Tracheal epithelial cell (primary cell): ENCODE measurements at places on chromosomes 2 and 18. TPM values are rescaled to one million over a fixed set of nuclear protein-coding genes. Genes with fewer than 3 reads are reported as not detected.

Gene ST8SIA5
- total RNA-seq, result not detected in 2 replicates

Gene TNFRSF11A
- total RNA-seq, result 0.21 and 0.72 TPM in 2 replicates

Gene MRPL53
- 27.7 and 32.5 TPM in 2 replicates for total RNA-seq

Gene POU3F3
- under 0.01 and 4.8 TPM in 2 replicates for total RNA-seq

Gene RUFY4
- total RNA-seq, result under 0.01 TPM in 1 of 2 replicates, not detected in the other

Gene NCKAP5
- 0.43 and 0.96 TPM in 2 replicates for total RNA-seq

Gene ITPRID2
- total RNA-seq, result 142 and 157 TPM in 2 replicates

Gene PRKD3
- total RNA-seq, result 26.9 and 33.0 TPM in 2 replicates

Gene SIGLEC15
- 1.2 TPM in 1 of 2 replicates, not detected in the other for total RNA-seq

Gene OXER1
- total RNA-seq, result under 0.01 TPM in 1 of 2 replicates, not detected in the other

Gene TNFAIP6
- under 0.01 and 6.0 TPM in 2 replicates for total RNA-seq

Gene FAM110C
- total RNA-seq, result 12.6 and 21.4 TPM in 2 replicates

Gene UPP2
- not detected in 2 replicates for total RNA-seq

Gene MSH6
- total RNA-seq, result 26.6 and 34.5 TPM in 2 replicates

Gene NOP58
- total RNA-seq, result 54.1 and 59.5 TPM in 2 replicates

Gene RBKS
- total RNA-seq, result 1.1 and 1.9 TPM in 2 replicates

Gene ZNG1B
- 20.5 and 27.0 TPM in 2 replicates for total RNA-seq

Gene C2orf80
- total RNA-seq, result not detected in 2 replicates

Gene GALNT14
- total RNA-seq, result 12.8 and 28.2 TPM in 2 replicates

Gene FAM124B
- 0.21 TPM in 1 of 2 replicates, not detected in the other for total RNA-seq

Gene BMP10
- not detected in 2 replicates for total RNA-seq

Gene TIA1
- total RNA-seq, result 34.1 and 42.9 TPM in 2 replicates

Gene KRTCAP3
- 28.0 and 28.6 TPM in 2 replicates for total RNA-seq
